ENCODE measurements at places on chromosomes 1 and 21.

DNA sequence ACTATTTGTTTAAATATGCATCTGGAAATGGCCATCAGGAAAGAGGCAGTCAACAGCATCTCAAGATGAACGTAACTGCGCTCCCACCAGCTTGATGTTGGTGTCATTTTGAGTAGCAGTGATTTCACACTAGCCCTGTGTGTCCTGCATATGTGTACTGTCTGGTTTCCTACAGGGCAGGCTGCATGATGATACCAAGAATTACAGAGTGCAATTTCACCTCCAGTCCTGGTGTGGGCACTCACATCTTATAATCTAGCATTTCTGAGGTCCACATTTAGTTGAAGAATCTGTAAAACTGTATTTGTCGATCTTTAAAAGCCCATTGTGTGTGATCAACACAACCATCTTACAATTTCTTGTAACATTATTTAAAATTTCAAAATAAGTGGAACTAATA lies 336.4 kb downstream of the PAPPA2 start:
- DNase-seq = no peak

DNA sequence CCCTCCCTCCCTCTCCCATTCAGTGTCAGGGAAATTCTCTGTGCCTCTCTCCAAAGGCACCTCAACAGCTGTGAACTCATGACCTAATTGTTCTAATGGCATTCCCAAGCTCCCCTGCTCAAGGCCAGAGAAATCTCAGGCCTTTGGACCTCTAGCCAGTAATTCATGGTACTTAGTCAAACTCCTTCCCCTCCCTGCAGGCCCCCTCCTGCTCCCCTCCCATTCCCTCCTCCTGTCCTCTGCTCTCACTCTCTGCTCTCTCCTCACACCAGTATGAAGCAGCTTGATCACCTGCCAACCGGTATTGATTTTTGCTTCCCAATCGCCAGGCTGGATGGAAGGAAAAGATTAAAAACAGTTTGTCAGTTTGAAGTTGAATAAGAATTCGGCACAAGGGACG lies 370.5 kb upstream of the PBX1 start:
- DNase-seq = no peak

DNA sequence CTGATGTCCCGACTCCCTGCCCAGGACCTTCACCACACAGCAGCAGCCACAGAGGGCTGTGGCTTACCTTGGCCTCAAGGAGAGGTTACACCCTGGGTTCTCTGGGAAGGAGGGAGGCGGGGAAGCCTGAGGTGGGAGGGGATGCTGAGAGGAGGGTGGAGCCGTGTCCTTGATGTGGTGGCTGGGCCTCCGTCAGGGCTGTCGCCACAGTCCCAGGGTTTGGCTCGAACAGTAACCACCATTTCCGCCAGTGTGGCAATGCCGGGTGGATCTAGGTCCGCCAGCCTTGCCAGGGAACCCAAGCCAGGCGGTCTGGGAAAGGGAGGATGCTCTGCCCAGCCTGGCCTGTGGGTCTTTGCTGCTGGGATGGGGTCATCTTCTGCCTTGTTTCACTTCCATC lies 18.4 kb upstream of the CDCA8 start:
- DNase-seq = no peak

DNA sequence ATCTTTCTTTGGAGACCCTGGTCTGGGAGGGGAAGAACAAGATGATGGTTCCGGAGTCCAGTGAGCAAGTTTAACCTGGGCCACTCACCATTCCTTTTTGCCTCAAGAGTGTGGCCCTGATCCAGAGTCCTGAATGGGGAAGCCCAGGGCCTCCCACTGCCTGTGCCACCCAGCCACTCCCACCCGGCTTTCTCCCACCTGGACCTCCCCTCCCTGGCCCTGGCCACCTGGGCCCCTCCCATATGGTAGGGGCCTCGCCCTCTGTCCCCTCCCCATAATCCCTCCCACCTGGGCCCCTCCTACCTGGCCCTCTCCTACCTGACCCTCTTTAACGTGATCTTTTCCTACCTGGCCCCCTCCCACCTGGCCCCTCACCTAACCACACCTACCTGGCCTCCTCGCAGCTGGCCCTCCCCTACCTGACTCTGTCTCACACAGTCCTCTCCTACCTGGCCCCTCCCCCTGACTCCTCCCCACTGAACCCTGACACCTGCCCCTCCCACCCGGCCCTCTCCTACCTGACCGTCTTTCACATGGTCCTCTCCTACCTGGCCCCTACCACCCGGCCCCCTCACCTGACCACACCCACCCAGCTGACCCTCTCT lies 220.7 kb upstream of the VAMP3 start:
- DNase-seq = no peak

GRCh38 chr1:153537376-153537730 lies 1.6 kb upstream of the S100A6 start:
- no peak for DNase-seq

DNA sequence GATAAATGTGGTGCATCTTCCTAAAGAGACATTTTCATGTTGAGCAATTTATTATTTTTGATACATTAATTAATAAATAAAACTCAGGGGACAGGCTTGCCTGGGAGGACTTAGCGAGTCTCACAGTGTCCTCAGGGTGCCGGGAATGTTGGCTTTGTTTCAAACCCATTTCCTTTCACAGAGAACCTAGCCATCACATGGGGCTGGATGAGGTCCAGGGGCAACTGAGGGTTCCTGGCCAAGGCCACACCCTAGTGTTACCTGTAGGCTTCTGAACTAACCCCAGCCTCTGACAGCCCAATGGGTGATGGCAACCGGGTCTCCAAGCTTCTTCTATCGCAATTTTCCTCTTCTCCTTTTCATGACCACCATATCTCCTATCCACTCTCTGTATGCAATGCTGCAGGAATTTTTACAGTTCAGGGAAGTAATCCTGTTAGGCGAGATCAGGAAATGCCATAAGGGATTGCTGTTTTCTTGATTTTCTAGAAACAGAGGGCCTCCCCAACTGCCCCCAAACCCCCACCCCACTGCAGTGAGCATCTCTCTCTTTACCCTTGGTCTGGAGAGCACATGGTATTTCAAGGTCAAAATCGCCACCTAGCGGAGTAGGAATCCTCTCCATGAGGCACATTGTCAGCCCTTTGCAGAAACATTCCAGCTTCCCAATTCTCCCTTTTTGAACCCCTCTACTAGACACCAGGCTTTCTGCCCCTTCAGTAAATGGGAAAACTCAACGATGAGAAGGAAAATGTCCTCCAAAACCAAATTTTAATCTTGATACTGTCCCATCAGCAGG lies 22.1 kb upstream of the SMYD3 start:
- no peak for DNase-seq

GRCh38 chr21:43608225-43608624 lies 51.1 kb downstream of the HSF2BP start:
- DNase-seq = no peak

GRCh38 chr1:22749503-22749902 lies 38.9 kb downstream of the EPHB2 start:
- no peak for DNase-seq
